Osteocyte (in vitro differentiated cells): ENCODE measurements at places on chromosomes 3 and 15. TPM values are rescaled to one million over a fixed set of nuclear protein-coding genes. Genes with fewer than 3 reads are reported as not detected.
A peak's percentile ranks its signal among the peaks of the same experiment; 100 is the strongest.

- H3K4me3 ChIP-seq = no peak overlapping the region
- H3K27ac ChIP-seq = peak overlapping the region; percentile 53
- no peaks in the 10 kb centered on the region for H3K27me3 ChIP-seq
- H3K36me3 ChIP-seq = peaks cover 57% of the 10 kb centered on the region
- no peak for DNase-seq
- H3K4me1 ChIP-seq = peaks cover 59% of the 10 kb centered on the region
These were observed 37.8 kb downstream of the LMCD1 start for GRCh38 chr3:8539419-8539818.

- H3K4me1 ChIP-seq = peaks cover 10% of the 10 kb centered on the region
- H3K27me3 ChIP-seq = peaks cover 19% of the 10 kb centered on the region
- H3K36me3 ChIP-seq = no peaks in the 10 kb centered on the region
- H3K4me3 ChIP-seq = no peak overlapping the region
These were observed 65.4 kb downstream of the USF3 start for GRCh38 chr3:113630956-113631542.

GRCh38 chr3:38116471-38117162 lies 20.3 kb downstream of the ACAA1 start:
- H3K4me1 ChIP-seq = no peaks in the 10 kb centered on the region
- H3K4me3 ChIP-seq = no peak overlapping the region
- DNase-seq = no peak
- H3K36me3 ChIP-seq = peaks cover 3% of the 10 kb centered on the region

- no peak for DNase-seq
- no peaks in the 10 kb centered on the region for H3K36me3 ChIP-seq
- H3K4me3 ChIP-seq = no peak overlapping the region
- H3K27me3 ChIP-seq = no peaks in the 10 kb centered on the region
These were observed 106.2 kb upstream of the UBE3A start for GRCh38 chr15:25545017-25545416.

- peak overlapping the region; percentile 56 for H3K27ac ChIP-seq
- peak overlapping the region; percentile 15 for H3K4me3 ChIP-seq
- DNase-seq = no peak
- no peaks in the 10 kb centered on the region for H3K36me3 ChIP-seq
These were observed 120.6 kb downstream of the CD47 start for GRCh38 chr3:107969994-107970819.

DNA sequence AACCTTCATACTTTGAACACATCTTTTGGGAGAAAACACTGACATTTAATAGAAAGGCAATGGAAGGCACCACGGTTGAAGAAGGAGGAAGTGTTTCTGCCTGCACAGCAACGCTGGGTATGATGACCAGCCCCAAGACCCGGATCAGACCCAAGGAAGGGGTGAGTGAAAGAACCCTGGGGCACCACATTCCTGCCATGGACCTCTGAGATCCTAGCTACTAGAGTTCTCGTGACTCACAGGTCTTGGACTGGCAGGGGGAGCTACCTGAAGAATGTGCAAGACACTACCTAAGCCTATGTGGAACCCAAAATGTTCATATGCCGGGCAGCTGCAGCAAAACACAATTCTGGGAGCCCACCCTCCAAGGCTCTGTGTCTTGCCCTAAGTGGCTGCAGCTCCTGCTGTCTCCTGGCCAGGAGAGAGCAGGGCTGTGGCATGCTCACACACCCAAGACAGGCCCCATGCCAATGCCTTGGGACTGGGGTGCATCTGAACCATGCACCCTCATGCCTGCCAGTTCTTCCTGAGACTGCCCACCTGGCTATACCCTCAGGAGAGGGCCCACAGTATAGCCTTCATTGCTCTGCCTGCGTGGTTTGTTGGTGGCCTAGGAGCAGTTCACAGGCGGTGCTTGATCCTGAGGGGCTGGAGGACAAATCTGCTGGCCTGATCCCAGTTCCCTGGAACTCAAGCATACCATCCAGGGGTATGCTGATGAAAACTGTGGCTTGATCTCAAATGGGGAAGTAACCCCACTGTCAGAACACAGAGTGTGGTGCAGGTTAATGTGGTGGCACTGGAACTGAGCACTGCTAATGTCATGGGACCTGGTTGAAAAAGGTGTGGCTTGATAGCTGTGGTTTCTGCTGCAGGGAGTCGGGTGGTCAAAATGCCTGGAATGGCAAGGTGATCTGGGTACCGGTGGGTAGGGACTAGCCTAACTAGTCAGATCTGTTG lies 353.3 kb upstream of the ARHGEF26 start:
- no peak for DNase-seq
- H3K36me3 ChIP-seq = no peaks in the 10 kb centered on the region
- no peak overlapping the region for H3K27ac ChIP-seq
- H3K27me3 ChIP-seq = peaks cover 32% of the 10 kb centered on the region
- no peak overlapping the region for H3K4me3 ChIP-seq

DNA sequence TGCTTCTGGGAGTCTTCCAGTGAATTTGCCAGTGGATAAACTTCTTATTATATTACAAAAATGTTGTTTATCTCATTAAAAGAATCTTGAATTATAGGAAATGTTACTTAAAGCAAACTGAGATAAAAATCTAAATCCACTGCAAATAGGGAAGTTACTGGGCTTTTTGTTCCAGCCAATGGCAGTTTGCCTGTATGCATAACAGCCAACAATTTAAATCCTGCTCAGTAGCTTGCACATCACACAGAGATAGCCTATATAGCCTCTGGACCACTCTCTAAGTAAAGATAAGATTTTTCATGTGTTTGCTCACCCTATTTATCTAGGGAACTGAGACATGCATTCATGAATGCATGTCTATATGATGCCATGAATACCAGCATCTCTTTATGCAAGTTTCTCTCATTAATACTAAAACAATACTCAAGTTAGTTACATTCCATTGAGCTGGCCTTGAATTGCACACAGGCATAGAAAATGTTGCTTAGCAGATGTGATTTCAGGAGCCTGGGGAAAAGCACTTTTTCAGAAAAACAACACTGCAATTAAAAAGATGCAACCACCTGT lies 92.1 kb upstream of the GPR149 start:
- H3K4me1 ChIP-seq = no peaks in the 10 kb centered on the region
- DNase-seq = no peak
- no peaks in the 10 kb centered on the region for H3K36me3 ChIP-seq
- no peaks in the 10 kb centered on the region for H3K27me3 ChIP-seq
- H3K27ac ChIP-seq = no peak overlapping the region

- no peak overlapping the region for H3K27ac ChIP-seq
- no peaks in the 10 kb centered on the region for H3K36me3 ChIP-seq
- H3K27me3 ChIP-seq = peaks cover 56% of the 10 kb centered on the region
- no peak for DNase-seq
- H3K4me3 ChIP-seq = peak overlapping the region; percentile 59
These were observed 8.5 kb downstream of the ITPKA start for GRCh38 chr15:41501931-41502794.

GRCh38 chr3:20552605-20553275 lies 366.7 kb upstream of the SGO1 start:
- DNase-seq = no peak
- no peak overlapping the region for H3K4me3 ChIP-seq
- no peaks in the 10 kb centered on the region for H3K4me1 ChIP-seq
- H3K27me3 ChIP-seq = no peaks in the 10 kb centered on the region
- H3K27ac ChIP-seq = no peak overlapping the region

GRCh38 chr15:25327686-25328085 lies 111.1 kb downstream of the UBE3A start:
- H3K4me1 ChIP-seq = no peaks in the 10 kb centered on the region
- H3K27ac ChIP-seq = no peak overlapping the region
- H3K36me3 ChIP-seq = peaks cover 12% of the 10 kb centered on the region
- no peak overlapping the region for H3K4me3 ChIP-seq

DNA sequence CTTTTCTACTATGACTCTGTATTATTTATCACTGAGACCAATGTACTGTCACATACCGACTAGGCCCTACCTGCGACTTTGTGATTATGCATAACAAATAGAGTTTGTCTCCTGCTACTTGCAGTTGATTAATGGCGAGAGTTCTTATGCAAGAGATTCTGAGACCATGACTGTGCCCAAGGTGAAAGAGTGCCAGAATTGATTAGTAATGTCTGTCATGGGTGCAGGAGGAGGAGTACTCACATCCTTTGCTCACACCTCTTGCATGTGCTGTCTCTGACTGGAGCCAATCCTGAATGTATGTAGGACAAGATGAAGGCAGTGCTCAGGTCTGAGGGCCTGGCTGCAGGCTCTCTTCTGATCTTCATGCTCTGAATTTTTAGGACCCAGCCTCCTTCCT lies 260.7 kb downstream of the THSD4 start:
- no peak for DNase-seq
- H3K36me3 ChIP-seq = no peaks in the 10 kb centered on the region
- H3K27me3 ChIP-seq = no peaks in the 10 kb centered on the region
- no peaks in the 10 kb centered on the region for H3K4me1 ChIP-seq

GRCh38 chr15:80997692-80998091 lies 3.0 kb upstream of the TLNRD1 start:
- H3K27me3 ChIP-seq = no peaks in the 10 kb centered on the region
- H3K36me3 ChIP-seq = no peaks in the 10 kb centered on the region
- H3K27ac ChIP-seq = no peak overlapping the region
- no peak for DNase-seq
- peaks cover 9% of the 10 kb centered on the region for H3K4me1 ChIP-seq

DNA sequence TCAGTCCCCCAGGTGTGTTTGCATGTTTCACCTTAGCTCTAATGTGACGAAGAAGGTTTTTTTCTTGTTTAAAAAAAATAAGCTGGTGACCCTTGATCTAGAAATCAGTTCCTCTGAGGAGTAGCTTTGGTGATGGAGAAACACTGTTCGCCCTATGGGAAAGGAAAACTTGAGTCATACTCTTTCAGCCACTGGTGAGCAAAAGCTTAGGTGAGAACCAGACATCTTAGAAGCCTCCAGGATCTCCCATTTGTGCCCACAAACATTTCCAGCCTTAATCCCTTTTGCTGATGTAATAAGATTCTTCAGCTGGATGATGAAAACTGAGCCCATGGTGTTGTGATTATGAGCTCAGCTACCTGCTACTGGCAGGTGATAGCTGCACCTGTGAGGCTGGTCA lies 37.8 kb downstream of the SLC27A2 start:
- peaks cover 27% of the 10 kb centered on the region for H3K27me3 ChIP-seq
- H3K4me3 ChIP-seq = no peak overlapping the region
- DNase-seq = no peak
- H3K4me1 ChIP-seq = peaks cover 4% of the 10 kb centered on the region
- H3K36me3 ChIP-seq = no peaks in the 10 kb centered on the region
- no peak overlapping the region for H3K27ac ChIP-seq

DNA sequence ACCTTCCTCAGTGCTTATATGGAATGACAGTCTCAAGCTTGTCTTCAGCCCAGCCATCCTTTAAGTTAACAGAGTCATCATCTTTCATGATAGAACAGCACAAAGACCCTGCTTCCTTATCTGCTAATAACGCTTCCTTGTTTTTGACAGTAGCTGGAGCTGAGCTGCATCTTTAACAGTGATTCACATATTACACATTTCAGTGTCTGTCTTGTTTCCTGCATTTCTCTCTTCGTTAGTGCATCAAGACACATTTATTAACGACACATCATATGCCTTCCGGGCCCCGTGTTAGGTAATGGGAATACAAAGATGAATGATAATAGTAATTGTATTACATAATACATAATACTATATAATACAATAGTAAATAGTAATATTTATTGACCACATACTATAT lies 30.2 kb upstream of the GREM1 start:
- no peaks in the 10 kb centered on the region for H3K36me3 ChIP-seq
- DNase-seq = no peak
- H3K4me1 ChIP-seq = peaks cover 25% of the 10 kb centered on the region
- H3K27me3 ChIP-seq = no peaks in the 10 kb centered on the region
- H3K4me3 ChIP-seq = no peak overlapping the region

DNA sequence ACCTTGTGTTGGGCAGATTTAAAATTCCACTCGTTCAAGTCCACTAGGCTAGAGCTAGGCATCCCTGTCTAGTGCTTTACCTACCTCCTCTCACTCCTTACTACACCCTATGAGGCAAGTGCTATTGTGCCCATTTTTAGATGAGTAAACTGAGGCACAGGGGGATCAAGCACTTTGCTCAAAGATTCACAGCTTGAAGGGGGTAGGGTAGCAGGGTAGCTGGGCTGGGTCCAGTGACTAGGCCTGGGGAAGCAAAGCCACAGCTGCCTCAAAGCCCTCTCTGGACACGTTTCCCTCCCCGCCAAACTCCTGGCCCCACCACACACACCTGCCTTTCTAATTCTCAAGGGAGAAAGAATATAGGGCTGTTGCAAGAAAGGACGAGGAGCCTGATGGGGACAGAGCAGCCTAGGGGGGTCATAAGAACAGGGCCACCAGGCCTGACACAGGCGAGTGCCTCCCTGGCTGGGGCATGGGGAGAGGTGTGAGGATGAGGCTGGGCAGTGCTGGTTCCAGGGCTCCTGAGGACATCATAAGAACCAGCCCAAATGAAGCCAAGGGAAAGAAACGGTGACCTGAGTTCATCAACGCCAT lies 34.8 kb upstream of the SFMBT1 start:
- DNase-seq = no peak
- H3K4me1 ChIP-seq = peaks cover 13% of the 10 kb centered on the region
- H3K4me3 ChIP-seq = no peak overlapping the region
- H3K27me3 ChIP-seq = no peaks in the 10 kb centered on the region
- no peaks in the 10 kb centered on the region for H3K36me3 ChIP-seq
- no peak overlapping the region for H3K27ac ChIP-seq

- no peaks in the 10 kb centered on the region for H3K27me3 ChIP-seq
- no peaks in the 10 kb centered on the region for H3K36me3 ChIP-seq
- no peak overlapping the region for H3K4me3 ChIP-seq
- no peak for DNase-seq
These were observed 22.5 kb downstream of the LRRN1 start for GRCh38 chr3:3821777-3822176.

DNA sequence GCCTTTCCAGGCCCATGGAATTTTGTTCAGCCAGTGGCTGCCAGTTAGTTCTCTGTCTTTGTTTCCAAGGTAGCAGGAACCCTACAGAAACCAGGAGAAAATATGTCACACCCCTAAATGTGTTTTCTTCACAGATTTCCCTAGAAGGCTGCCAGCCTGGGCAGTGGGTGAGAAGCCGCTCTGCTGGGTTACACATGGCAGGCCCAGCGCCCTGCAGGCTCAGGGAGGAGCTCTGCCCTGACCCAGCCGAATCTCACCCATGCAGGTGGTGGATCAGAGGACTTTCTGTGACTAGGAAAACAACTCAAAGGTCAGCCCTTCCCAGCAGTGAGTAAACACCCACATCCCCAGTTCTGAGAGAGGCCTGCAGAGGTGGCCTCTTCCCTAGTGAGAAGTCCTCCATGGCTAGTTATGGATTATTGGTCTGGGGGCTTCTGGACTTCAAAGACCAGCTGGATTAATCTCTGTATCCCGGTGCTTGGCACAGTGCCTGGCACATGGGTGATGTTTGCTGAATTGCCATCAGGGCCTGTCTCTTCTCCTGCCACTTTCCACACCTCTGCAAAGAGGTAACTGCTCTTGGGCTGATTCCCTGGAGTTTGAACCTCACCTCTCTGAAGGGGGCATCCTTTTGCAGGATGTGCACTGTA lies 34.7 kb upstream of the BDH1 start:
- H3K36me3 ChIP-seq = no peaks in the 10 kb centered on the region
- no peak overlapping the region for H3K27ac ChIP-seq
- peak; percentile 67 for DNase-seq
- no peak overlapping the region for H3K4me3 ChIP-seq
- peaks cover 3% of the 10 kb centered on the region for H3K4me1 ChIP-seq

MB21D2 gene
- 5.3 and 5.5 TPM in 2 replicates for total RNA-seq

ZNF502 gene
- not detected in 2 replicates for total RNA-seq

CNTN3 gene
- total RNA-seq = 0.29 and 0.35 TPM in 2 replicates

CGNL1 gene
- 5.5 and 6.2 TPM in 2 replicates for total RNA-seq

ZFAND6 gene
- total RNA-seq = 63.8 and 65.9 TPM in 2 replicates

CD276 gene
- total RNA-seq = 147 and 153 TPM in 2 replicates

TPRG1 gene
- total RNA-seq = 0.46 and 1.6 TPM in 2 replicates

CPA3 gene
- not detected in 2 replicates for total RNA-seq

APEH gene
- total RNA-seq = 98.5 and 105 TPM in 2 replicates
